HAP-1 (cell line): ENCODE measurements at places on chromosomes 2 and 18.

DNA sequence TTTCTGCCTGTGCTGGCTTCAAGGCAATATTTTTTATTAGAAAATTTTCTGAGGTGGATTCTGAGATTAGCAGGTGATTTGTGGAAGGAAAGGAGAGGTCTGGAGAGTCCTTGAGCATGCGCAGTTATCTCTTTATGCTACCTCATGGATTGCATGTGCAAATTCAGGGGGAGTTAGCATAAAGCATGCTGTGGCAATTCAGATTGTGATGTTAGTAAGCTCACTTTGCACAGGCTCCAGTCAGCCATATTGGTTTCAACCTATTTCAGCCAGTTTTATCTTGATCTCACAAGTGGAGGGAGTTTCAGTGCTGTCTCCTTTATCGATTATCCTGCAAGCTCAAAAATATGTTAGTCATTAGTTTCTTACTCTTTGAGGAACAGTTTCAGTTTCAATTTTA, 2012.3 kb upstream of the PIK3C3 start:
- DNase-seq: no peak

GRCh38 chr18:51321696-51322095, 124.2 kb upstream of the MEX3C start:
- DNase-seq: peak; percentile 28

DNA sequence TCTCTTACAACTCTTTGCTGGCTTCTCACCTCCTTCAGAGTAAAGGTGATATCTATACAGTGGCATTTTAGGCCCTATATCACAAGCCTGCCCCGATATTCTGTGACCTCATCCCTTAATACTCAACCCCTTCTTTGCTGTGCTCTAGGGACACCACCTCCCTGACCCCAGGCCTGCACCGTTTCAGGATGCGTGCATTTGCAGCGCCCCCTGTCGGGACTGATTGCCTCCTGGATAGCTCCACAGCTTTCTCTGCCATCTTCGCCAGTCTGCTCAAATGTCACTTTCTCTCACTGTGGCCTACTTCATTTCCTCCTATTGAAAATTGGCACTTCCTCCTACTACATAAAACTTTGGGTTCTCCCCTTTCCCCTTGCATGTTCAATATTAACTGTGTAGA, 289.6 kb downstream of the SOCS6 start:
- DNase-seq: no peak

DNA sequence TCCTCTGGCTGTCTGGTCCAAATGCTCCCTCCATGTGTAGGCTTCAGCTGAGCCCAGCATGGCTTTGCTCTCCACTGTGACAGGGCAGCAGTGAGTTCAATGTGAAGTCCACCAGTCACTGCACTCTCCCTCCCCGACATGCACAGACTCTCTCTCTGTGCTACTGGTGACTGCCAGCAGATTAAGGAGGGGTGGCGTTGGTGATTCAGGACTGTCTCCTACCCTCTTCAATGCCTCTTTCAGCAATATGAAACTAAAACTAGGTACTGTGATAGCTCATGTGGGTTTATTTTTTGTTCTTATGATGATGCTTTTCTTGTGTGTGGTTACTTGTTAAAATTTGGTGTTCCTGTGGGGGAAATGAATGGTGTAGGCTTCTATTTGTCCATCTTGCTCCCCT, 201.0 kb upstream of the RBMS1 start:
- no peak for DNase-seq

- DNase-seq: no peak
Measured at GRCh38 chr2:174874085-174874484, 109.8 kb upstream of the CHRNA1 start.
